Liver (tissue), 10 donors: ENCODE measurements at places on chromosomes 16 and 17.

DNA sequence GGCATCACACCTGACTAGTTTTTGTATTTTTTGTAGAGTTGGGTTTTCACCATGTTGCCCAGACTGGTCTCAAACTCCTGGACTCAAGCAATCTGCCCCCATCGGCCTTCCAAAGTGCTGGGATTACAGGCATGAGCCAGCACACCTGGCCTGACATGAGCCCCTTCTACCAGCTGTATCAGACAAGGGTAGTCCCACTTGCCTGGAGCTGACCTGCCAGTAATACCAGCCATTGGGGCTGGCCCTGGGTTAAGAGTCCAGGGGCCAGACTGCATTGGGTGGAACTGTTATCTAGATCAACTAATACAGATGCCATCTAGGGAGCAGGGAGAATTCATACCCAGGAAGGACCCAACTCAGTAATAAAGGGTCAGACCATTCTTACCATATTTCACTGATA lies 28.1 kb downstream of the WSB1 start:
- no peak for DNase-seq

DNA sequence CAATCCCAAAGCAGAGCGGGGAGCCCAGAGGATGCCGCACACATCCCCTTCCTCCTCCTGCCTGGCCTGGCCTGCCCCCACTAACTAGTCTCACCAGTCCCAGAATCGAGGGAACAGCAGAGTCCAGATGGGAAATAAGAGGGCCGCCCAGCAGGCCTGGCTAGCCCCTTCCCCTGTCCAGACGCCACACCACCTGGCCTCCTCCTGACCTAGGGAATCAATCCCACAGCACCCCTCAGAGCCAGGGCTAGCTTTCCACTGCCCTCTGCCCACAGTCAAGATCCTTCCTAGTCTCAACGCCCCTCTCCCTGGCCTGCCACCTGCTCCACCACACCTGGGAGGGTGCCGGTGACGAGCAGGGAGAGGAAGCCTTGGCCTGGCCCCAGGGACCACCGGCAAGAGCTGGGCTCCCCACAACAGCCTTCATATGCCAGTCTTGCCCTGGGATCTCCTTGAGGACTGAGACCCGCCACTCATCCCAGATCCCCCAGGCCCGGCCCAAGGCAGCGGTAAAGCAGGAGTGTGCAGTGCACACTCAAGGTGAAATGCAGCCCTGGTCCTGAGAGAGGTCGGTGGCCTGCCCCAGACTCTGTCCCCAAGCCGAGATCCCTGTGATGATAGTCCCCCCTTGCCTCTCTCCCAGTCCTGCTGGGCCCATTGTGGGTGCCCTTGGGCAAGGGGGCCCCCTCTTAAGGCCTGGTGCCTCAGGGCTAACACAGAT lies 27.9 kb downstream of the KATNB1 start:
- no peak for DNase-seq

DNA sequence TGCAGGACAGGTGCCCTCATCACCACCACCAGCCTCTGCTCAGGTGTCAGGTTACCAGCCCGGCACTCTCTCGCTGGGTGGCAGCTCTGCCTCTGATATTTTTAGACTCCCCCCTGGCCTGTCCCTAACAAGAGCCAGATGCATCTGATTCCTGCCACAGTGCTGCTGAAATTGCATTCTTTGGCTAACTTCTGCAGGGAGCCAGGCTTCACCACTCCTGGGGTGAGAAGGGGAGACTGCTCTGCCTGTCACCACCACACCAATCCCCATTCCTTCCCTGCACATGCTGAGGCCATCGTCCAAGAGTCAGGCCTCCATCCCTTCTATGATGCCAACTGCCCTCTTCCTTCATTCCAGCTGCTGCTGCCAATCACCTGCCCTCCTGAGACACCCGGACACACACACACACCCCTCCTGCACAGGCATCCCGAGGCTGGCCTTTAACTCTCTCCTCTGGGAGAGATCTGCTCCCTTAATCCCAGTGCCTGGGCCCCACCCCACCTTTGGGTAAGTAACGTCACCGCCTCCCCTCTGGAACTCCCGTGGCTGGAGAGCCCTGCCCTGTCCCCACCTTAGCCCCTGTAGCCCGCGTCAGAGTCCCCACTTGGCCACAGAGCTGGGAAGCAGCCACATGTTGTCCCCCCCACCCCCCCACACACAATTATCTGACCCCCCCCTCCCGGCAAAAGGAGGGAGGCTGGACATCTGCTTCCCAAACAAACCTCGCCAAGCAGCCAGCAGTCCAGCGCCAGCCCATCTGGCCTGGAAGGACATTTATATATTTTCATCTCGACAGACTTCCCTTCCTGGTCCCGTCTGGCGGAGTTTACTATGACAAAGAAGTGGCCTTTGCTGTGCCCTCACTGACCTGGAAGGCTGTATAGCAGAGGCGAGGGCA lies 2.8 kb downstream of the EMP2 start:
- DNase-seq = no peak

DNA sequence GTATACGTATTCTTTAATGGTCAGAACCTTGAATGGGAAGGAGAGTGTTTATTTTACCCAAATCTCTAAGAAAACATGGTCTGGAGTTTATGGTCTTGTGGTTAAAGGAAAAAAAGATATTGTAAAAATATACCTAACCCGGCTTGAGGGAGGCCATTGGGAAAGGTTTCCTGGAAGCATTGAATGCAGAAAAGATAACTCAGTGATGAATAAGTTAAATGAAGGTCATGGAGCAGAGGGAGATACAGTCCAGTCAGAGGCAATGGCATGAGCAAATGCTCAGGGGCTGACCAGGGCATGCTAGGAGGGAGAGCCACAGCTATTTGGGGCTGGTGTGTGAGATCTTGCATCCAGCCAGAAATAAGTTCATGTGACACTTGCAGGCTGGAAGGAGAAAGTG lies 430.4 kb upstream of the CDH5 start:
- no peak for DNase-seq

- DNase-seq = no peak
Measured at GRCh38 chr17:6305613-6306360, 129.1 kb downstream of the AIPL1 start.

DNA sequence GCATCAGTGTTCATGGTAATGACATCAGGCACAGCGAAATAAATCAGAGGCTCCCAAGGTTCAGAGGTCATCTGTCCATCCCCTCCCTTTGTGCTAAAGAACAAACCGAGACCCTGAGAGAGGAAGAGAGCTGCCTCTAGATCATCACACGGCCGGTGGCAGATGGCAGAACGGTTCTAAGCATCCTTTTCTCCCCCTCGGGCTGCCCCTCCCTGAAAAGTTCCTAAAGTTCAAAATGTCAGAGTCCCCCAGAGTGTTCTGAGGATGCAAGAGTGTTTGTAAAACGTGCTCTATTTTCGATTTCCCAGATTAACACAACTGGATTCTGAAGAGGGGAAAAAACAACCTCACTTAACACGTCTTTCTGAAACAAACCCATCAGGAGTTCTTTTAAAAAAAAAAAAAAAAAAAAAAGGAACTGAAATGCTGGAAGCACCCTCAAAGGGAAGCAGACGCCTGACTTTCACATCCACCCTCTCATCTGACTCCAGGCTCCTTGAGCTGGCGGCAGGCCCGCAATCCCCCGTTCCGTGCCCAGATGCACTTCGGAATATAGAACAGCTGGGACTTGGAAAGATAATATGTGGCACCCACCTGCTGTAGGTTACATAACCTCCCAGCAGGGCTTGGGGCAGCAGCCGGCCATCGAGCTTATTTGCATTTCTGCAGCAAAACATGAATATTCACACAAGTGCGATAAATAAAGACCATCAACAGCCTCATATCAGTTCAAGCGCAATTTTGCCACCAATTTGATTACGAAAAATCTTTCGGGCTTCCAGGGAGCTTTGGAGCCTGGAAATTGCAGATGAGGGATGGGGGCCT lies 115.5 kb upstream of the SMURF2 start:
- DNase-seq = no peak

DNA sequence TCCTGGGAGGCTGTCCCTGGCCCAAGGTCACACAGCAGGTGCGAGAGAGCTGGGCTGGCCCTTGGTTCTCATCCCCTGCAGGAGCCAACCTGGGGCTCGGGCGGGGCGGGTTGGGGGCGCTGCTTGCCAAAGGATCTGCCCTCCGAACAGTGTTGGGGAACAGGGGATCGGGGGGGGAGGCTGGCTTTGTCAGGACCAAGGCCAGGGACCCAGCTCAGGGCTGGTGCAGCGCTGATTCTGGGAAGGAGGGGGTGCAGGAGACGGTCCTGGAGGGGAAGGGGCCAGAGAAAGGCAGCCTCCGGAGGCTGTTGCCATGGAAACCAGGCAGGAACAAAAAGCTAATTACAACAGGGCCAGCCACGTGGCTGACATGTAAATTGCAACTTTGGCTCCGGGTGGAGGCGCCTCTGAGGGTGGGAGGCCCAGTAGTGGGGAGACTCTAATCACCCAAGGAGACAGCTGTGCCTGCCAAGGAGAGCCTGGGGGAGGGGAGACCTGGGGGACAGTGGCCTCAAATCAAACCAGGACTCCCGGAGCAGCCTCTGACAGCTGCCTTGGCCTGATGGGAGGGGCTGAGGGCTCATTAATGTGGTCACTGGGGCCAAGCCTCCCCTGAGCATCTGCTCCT lies 1.3 kb downstream of the TUBB3 start:
- no peak for DNase-seq

GRCh38 chr16:4034963-4035362 lies 81.3 kb downstream of the ADCY9 start:
- DNase-seq = no peak

GRCh38 chr16:86507173-86508027 lies 2.9 kb upstream of the FOXF1 start:
- DNase-seq = no peak

GRCh38 chr17:75845933-75846691 lies 1.9 kb upstream of the UNC13D start:
- DNase-seq = no peak

DNA sequence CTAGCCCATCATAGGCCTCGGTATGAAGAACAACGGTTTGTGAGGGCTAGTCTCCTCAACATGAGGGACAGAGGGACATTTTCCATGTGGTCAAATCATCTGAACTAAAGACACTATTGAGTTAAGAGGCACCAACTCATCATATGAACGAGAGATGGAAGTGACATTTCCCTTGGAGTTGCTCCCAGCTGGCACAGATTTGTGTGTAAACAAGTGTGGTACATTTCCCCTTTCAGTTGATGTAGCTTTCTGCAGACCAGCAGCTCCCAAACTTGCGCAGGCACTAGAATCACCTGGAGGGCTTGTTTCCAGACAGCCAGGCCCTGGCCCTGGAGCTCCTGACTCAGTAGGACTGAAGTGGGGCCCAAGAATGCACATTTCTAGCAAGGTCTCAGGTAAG lies 205.5 kb downstream of the PARN start:
- no peak for DNase-seq

- DNase-seq = no peak
Measured at GRCh38 chr17:71024172-71024571, 854.8 kb downstream of the KCNJ2 start.

DNA sequence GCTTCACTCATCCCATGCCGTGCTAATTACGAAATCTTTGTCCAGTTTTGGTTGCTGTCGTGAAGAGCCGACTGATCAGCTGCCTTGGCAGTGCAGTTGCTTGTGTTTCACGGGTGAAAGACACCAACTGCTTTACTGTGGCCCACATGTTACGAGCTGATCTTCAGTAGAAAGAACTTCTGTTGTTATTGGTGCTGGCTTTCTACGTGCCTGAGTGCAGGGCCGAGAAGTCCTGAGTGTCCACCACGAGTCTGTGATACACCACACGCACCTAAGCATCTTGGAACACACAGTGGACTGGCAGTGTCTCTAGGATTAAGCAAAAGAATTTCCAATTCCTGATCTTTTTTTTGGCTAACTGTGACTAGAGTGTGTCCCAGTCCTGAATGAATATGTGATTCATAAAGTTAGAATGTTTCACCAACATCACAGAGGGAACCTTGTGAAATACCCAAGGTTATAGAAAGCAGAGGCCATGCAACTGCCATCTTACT lies 70.4 kb upstream of the CLEC18A start:
- DNase-seq = no peak

DNA sequence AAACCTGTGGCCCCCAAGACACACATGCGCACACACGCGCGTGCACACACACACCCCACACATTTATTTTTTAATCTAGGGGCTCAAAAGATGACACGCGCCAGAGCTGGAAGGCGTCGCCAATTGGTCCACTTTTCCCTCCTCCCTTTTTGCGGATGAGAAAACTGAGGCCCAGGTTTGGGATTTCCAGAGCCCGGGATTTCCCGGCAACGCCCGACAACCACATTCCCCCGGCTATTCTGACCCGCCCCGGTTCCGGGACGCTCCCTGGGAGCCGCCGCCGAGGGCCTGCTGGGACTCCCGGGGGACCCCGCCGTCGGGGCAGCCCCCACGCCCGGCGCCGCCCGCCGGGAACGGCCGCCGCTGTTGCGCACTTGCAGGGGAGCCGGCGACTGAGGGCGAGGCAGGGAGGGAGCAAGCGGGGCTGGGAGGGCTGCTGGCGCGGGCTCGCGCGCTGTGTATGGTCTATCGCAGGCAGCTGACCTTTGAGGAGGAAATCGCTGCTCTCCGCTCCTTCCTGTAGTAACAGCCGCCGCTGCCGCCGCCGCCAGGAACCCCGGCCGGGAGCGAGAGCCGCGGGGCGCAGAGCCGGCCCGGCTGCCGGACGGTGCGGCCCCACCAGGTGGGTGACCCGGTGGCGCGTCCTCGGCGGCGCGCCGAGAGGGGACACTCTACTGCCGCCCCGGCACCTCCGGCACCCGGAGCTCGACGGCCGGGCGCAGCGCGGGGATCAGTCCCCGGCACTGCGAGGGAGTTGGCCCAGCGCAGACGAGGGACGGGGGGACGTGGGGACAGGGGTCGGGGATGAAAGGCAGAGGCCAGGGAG lies at the start of gene STAT5A:
TSS of gene STAT5A (plus strand) at position 522 of the 826 bp plus-strand sequence. CDS start 914 bp downstream, outside the sequence.
- peak; percentile 73 for DNase-seq

GRCh38 chr17:27541301-27542023 lies 85.2 kb downstream of the KSR1 start:
- no peak for DNase-seq

DNA sequence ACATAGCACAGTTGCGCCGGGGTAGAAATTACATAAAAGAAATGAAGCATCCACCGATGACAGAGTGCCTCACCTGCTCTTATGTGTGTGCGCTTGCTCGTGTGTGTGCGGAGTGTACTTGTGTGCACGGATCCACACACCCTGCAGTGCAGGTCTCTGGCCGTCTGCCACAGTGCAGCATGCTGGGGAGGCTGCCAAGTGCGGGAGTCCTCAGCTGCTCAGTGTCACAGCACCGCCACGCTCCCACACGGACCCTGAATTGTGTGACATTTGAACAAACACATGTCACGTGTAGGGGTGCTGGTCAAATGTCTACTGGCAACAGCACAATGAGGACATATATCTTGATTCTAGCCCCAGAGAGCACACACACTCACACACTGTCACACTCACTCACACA lies 243.0 kb upstream of the MYOCD start:
- DNase-seq = no peak

GRCh38 chr17:72182371-72182873 lies 61.6 kb downstream of the SOX9 start:
- no peak for DNase-seq
